ENCODE measurements at places on chromosomes 7 and 10.

GRCh38 chr7:71770269-71770907 is 638.4 kb downstream of the GALNT17 start:
- DNase-seq, result no peak

DNA sequence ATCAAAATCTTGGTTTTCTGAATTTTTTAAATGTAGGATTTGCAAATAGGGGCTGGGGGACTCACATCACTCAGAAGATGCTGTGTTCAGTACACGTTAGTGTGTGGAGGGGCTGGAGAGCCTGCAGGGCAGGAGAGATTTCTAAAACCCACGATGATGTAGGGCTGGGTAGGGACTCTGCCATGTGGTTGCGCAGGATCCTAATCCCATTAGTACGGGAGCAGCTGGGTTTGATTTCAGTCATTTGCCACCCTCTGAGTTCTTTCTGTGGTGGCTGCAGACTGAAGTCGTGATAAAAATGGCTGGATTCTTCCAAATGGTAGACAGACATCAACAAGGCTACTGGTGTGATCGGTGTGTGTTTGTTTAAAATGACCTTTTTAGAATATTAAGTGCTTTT is 14.2 kb upstream of the GET4 start:
- DNase-seq, result no peak

- no peak for DNase-seq
Observed at GRCh38 chr10:37654466-37654865, 202.9 kb downstream of the ZNF248 start.

- no peak for DNase-seq
Observed at GRCh38 chr7:122847871-122848473, 38.3 kb downstream of the CADPS2 start.

- DNase-seq, result no peak
Observed at GRCh38 chr7:55964261-55965099, at the start of gene NIPSNAP2. Gene NIPSNAP2 (plus strand): TSS chr7:55964585. CDS start chr7:55964610, 25 bp downstream.

- no peak for DNase-seq
Observed at GRCh38 chr7:77797734-77798393, 370 bp downstream of the TMEM60 start.

- DNase-seq, result no peak
Observed at GRCh38 chr10:15985690-15986089, 125.4 kb upstream of the MINDY3 start.

DNA sequence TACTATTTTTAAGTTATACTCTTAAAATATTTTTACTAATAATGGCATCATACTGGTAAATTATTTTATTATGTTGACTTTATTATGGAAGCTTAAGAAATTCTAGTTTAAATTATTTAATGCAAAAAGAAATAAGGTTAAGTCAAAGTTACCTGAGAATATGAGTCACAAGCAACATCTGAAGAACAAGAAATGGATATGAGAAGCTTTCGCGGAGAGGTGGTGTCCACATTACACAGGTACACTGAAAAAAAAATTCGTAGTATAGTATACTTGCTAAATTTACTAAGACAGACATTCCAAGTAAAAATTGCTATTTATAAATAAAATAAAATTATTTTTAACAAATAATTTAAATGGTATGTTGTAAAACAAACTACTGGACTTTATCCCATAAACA is 143.8 kb downstream of the AVL9 start:
- no peak for DNase-seq

DNA sequence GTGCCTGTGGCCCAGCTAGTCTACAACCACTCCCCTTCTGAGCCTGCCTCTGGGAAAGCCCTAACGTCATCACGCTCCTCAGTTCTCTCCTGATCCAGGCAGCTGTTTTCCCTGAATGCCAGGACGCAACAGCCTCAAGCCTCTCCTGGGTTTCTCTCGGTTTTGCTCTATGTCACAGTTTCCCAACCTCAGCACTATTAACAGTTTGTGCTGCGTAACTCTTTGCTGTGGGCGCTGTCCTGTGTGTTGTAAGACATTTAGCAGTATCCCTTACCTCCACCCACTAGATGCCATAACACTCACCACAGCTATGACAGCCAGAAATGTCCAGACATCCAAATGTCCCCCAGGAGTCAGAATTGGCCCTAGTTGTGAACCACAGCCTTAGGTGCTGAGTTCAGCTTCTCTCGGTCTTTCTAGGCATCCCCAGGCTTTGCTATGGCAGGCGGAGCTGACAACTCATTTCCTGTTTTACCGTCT is 226.3 kb upstream of the NPVF start:
- no peak for DNase-seq

- DNase-seq, result no peak
Observed at GRCh38 chr7:22962775-22963350, 51.1 kb downstream of the HYCC1 start.

DNA sequence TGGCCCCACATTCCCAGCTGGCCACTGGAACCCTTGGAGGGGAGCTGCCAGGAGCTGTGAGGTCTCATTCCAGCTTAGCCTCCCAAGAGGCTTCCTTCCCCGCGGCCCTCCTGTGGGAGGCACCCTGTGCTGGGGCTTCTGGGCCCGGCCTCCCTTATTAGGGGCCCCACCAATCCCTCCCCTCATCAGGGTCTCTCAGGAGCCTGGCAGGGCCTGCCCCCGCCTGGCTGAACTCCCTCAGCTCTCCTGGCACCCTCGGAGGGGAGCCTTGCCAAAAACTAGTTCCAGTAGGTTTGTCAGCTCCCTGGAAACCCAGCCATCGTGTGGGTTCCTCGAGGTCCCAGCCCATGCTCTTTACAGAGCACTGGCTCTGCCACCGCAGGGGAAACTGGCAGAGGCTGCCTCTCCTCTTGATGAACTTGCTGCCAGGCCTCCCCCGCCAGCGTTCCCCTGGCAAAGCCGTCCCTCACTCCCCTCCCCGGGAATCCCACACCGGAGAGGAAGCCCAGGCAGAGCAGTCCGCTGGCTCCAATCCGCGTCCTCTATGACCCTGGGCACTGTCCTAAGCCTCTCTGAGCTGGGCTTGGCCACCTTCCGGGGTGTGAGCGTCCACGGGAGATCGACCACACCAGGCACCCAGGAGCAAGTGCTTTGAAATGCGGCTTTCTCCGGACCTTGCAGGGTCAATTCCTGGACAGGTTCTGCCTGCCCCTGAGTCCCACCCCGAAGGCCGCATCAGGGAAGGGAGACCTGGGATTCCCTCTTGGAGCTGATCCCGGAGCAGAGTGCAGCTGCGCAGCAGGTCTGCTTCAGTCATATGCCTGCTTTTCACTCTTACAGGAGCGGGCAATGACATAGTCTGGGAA is 139.8 kb downstream of the ARHGAP22 start:
- DNase-seq, result no peak

GRCh38 chr7:134589491-134589941 is 40.6 kb downstream of the AKR1B15 start:
- no peak for DNase-seq

DNA sequence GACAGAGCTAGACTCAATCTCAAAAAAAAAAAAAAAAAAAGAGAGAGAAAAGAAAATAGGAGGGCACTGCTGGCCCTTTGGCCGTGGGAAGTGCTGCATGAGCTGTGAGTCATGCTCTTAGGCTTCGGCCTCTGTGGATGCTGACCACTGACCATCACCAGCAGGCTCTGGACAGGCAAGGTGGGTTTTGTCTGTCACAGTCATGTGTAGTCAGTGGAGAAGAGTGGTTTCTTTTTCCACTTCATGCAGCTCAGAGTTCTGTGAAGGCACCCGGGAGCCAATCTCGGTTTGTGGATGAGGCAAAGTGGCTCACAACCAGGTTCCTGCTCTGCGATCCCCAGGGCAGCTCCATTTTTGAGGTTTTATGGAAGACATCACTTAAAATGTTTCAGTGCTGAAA is 58.1 kb downstream of the PRTFDC1 start:
- no peak for DNase-seq

GRCh38 chr10:17851611-17852010 is 42.5 kb downstream of the MRC1 start:
- no peak for DNase-seq

- DNase-seq, result no peak
Observed at GRCh38 chr10:132893090-132893489, 49.3 kb downstream of the CFAP46 start.

DNA sequence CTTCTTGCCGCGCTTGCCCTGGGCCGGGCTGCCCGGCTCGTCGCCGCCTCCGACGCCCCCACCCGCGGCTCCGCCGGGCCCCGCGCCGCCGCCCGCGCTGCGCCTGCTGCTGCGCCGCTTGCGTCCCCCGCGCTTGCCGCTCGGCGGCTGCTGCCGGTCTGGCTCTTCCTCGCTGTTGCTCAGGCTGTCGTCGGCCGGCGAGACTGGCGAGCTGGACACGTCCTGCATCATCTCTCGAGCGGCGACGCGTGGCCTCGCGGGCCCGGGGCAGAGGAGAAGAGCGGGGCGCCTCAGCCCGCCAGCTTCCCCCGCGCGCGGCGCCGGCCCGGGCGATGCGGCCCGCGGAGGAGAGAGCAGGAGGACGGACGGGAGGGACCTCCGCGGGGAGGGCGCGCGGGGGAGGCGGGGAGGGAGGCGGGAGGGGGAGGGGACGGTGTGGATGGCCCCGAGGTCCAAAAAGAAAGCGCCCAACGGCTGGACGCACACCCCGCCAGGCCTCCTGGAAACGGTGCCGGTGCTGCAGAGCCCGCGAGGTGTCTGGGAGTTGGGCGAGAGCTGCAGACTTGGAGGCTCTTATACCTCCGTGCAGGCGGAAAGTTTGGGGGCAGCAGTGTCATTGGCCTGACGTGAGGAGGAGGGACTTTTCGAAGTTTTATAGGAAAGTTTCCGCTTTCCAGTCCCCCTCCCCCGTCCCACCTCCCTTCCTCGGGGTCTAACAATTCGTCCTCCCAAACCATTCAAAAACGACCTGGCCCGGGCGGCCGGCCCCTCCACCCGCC is at the start of gene TWIST1:
Gene TWIST1 (minus strand): TSS at position 546 of the 779 bp plus-strand sequence. CDS start 315 bp downstream, at position 231.
- DNase-seq, result peak; percentile 98

GRCh38 chr7:66187905-66188304 is 17.2 kb upstream of the TPST1 start:
- peak; percentile 56 for DNase-seq

DNA sequence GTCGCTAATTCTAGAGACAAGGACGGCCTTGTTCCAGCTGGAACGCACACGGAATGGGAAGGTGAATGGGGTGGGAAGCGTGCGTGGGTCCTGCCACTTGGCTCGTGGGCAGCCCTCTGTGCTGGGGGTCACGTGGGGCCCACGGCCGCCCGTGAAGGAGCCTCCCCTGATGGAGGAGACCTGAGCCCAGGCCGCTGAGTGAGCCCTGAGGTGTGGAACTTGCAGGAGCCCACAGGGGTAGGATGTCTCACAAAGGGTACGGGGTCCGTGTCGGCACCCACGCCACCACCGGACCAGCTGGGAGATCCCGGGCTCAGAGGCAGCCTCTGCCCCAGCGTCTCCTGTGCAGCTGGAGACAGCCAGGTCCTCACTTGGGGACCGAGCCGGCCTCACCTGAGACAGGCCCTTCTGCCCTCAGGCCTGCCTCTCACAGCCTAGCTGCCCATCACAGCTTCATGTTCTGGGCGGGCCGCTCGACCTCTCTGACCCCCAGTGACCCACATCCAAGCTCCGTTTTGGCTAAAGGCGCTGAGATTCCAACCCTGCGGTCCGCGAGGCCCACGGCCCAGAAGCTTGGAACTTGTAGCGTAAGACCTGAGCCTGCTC is 84.8 kb downstream of the FOXL3 start:
- no peak for DNase-seq

DNA sequence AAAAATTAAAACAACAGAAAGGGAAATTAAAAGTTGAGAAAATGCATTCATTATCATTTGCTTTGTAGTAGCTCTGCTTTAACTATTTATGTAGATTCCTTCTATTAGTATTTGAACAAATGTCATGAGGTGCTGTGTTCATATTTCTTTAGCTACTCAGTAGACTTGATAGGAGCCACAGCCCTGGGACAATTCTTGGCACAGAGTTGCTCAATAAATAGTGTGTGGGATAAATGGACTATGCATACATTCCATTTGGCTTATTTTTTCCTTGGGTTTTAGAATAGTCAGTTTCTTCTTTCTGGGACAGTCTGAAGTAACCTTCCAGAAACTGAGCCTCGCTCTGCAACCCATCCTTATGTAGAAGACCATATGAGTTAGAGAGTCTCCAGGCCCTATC is 13.4 kb downstream of the RPP30 start:
- no peak for DNase-seq

- DNase-seq, result no peak
Observed at GRCh38 chr10:72935361-72935760, 19.2 kb downstream of the PLA2G12B start.

GRCh38 chr7:100369105-100369504 is 4.2 kb upstream of the PILRA start:
- no peak for DNase-seq

- DNase-seq, result no peak
Observed at GRCh38 chr7:83791737-83792136, 142.8 kb upstream of the SEMA3E start.

DNA sequence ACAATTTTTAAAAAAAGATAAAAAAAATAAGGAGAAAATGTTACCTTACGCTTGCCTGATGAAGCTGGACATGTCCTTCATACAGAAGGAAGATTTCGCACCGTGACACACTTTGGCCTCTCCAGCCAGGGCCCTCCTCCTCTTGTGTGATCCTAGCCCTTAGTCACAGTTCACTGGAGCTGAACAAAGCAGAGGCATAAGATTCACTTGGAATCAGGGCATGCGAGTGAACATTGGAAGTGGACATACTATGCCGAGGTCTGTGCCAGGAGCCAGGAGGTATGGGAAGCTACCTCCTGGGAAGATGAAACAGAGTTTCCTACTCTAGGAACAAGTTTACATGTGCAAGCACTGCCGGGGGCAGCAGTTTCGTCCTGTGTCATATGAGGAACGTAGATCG is 91.5 kb downstream of the XPNPEP1 start:
- DNase-seq, result no peak

- DNase-seq, result no peak
Observed at GRCh38 chr10:59082249-59082648, 94.2 kb upstream of the PHYHIPL start.

Data from fibroblast of the conjunctiva (primary cell).